Endodermal cell (in vitro differentiated cells): ENCODE measurements at places on chromosomes 2 and 18. TPM values are rescaled to one million over a fixed set of nuclear protein-coding genes. Genes with fewer than 3 reads are reported as not detected.

DNA sequence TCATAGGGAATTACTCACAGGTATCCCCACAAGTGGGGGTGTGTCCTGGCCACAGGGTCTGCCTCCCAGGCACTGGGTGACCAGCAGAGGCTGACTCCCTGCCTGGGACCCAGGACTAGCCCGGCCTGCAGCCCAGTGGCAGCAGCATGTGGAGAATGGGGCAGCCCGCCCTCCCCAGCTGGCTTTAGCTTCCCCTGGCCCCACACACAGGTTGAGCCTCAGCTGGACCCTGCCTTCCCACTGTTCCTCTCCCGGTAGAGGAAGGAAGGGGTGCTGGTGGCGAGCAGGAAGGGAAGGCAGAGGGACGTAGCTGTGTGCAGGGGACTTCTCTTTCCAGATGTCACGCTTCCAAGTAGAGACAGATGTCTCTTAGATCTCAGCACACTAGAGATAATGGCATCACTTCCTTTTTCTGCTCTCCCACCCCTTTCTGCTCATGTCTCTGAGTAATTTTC lies 51.4 kb downstream of the EMILIN2 start:
- peaks cover 26% of the 10 kb centered on the region for H3K27me3 ChIP-seq
- no peak overlapping the region for H3K27ac ChIP-seq
- peaks cover 14% of the 10 kb centered on the region for H3K4me1 ChIP-seq
- no peaks in the 10 kb centered on the region for H3K36me3 ChIP-seq
- DNase-seq: peak; percentile 68

DNA sequence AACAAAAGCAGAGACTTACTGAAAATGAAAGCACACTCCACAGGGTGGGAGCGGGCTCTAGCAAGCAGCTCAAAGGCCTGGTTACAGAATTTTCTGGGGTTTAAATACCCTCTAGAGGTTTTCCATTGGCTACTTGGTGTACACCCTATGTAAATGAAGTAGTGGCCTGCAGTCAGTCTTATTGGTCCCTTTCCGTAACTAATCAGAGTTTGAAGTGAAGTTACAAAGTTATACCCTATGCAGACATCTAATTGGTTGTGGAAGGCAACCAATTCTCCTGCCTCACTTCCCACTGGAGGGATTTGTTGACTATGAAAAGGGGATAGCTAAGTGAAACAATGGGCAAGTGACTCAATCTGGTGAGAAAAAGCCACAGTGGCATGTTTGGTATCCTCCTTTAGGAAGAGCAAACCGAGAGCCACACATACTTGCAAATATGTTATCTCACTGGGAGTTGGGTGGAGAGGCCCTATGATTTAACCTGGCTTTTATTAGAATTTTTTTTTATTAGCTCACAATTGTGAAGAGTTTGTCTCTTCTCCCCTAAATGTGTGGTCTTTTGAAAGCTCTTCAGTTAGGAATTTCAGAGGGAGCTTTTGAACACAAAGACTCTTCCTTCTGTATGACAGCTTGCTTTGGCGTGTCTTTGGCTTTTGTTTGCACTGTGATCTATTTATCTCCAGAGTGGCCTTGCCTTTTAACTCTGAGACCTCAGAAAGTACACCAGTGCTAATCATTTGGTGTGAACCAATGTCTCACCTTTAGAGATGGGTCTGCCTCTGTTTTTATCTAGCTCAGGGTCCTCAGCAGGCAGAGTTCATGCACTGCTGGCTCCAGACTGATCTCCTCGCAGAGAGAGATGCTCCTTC lies 69.6 kb downstream of the MAP4K4 start:
- H3K27me3 ChIP-seq: no peaks in the 10 kb centered on the region
- H3K4me1 ChIP-seq: peaks cover 42% of the 10 kb centered on the region
- no peaks in the 10 kb centered on the region for H3K36me3 ChIP-seq
- peak overlapping the region; percentile 62 for H3K4me3 ChIP-seq
- H3K27ac ChIP-seq: peak overlapping the region; percentile 79

Gene KYNU
- total RNA-seq: 1.0 and 1.2 TPM in 2 replicates

DNA sequence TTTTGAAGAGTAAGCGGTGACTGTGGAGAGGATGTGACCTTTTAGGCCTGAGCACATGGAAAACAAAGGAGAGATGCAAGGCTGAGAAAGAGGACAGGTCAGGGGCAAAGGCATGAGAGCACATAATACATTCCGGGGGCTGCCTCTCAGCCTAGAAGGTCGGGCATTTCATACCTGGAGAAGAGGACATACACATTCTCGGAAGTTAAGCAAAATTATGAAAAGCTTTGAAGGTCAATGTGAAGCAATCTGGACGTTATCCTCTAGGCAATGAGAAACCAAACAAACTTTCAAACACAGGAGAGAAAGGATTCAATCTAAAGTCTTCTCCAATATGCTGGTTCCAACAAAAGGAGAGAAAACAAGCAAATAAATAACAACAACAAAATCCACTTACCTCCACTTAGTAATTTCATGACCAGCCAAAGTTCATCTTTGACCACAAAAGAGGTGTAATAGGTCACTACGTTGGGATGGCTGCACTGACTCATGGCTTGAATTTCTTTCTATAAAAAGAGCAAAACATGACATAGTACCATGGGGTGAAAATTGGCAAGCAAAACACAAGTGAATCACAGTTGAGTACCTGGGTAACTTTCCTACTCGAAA lies 80.4 kb downstream of the STK39 start:
- no peaks in the 10 kb centered on the region for H3K27me3 ChIP-seq
- H3K36me3 ChIP-seq: peaks cover 7% of the 10 kb centered on the region
- no peak for DNase-seq
- H3K27ac ChIP-seq: no peak overlapping the region

Gene MROH2A
- total RNA-seq: not detected in 3 replicates

Gene ASB18
- not detected in 2 replicates for total RNA-seq
